Chondrocyte (in vitro differentiated cells): ENCODE measurements at places on chromosomes 1 and 21.

DNA sequence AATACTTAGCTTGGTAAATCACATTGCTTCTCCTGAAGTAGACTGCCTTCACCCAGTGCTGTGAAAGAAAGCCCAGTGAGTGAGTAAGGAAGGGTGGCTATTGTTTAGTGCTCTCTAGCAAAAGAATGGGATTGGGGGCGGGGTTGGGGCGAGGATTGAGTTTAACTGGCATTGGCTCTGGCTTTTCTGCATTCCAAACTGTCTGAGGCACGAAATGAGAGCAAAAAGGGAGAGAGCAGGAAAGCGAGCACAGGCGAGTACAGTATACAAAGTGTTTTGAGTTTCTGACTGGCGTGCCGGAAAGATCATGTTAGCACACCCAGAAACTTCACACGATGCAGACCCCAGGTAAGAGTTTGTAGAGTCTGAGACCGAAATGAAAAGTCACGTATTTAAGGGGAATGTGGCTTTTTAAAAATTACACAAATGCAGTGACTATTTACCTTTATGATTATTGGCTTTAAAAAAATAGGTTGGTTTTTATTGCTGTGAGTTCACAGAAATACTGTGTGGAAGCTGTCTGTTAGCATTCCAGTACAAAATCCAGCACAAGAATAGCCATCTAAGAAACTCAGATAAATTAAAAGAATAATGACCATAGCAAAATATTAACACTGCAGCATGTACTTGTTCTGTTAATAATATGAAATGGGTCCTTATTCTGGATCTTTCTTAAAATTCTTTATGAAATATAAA is 155.4 kb downstream of the CLEC20A start:
- peaks cover 52% of the 10 kb centered on the region for H3K4me1 ChIP-seq
- peak overlapping the region; percentile 86 for H3K27ac ChIP-seq
- H3K27me3 ChIP-seq = no peaks in the 10 kb centered on the region
- DNase-seq = no peak
- H3K36me3 ChIP-seq = no peaks in the 10 kb centered on the region

GRCh38 chr21:37863842-37864241 is 52.4 kb downstream of the KCNJ6 start:
- no peaks in the 10 kb centered on the region for H3K27me3 ChIP-seq
- no peak overlapping the region for H3K4me3 ChIP-seq
- peaks cover 27% of the 10 kb centered on the region for H3K4me1 ChIP-seq

DNA sequence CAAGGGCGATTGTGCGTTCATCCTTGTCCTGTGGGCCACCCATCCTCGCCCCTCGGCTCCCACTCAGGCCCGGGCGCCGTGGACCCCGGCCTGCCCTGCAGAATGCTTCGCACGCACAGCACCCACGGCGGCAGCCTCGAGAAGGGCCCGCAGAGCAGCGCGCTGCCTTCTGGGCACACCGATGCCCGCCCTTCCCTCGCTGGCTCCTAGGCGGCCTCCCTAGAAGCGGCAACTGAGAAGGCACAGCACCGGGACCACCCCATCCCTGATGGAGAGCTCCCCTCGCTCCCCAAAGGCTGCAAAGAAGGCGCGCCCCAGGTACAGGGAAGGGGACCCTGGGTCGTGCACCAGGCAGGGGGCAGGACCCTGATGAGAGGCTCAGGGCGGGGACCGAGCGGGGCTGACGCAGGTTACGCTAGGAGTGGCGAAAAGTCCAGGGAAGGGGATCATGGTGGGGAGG is 971 bp downstream of the CAPZB start:
- peaks cover 66% of the 10 kb centered on the region for H3K4me1 ChIP-seq
- peak overlapping the region; percentile 94 for H3K4me3 ChIP-seq
- DNase-seq = no peak

GRCh38 chr1:155169541-155169940 is 3.6 kb downstream of the KRTCAP2 start:
- H3K36me3 ChIP-seq = peaks cover 13% of the 10 kb centered on the region
- H3K4me3 ChIP-seq = no peak overlapping the region
- peaks cover 39% of the 10 kb centered on the region for H3K4me1 ChIP-seq
- H3K27me3 ChIP-seq = no peaks in the 10 kb centered on the region

DNA sequence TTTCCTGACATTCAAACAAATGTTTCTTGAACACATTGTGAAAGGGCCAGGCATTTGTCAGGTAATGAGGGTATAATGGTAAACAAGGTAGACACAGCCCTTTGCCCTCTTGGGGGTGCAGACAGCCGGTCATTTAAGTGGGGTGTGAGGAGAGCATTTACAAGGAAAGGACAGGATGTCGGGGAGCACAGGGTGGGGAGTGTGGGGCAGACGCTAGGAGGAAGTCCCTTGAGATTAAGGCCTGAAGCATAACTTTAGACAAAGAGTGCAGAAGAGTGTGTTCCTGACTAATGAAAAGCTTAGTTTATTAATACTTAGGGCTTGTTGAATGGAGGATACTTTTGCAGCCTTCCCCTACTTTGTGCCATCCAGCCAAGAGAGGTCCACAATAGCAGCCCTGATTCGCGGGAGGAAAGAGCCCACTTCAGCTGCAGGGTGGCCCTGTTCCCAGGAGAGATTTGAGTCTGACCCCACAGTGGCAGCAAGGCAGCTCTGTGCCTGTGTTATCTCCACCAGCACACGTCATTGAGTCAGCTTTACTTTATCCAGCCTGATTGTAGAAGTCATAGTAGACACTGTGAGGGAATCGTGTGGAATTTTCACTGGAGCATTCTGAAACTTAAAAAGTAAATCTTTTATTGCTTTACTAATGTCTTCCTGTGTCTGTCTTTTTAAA is 35.1 kb downstream of the MPZL1 start:
- H3K4me3 ChIP-seq = no peak overlapping the region
- H3K27me3 ChIP-seq = no peaks in the 10 kb centered on the region
- peak overlapping the region; percentile 50 for H3K27ac ChIP-seq
- no peaks in the 10 kb centered on the region for H3K36me3 ChIP-seq

DNA sequence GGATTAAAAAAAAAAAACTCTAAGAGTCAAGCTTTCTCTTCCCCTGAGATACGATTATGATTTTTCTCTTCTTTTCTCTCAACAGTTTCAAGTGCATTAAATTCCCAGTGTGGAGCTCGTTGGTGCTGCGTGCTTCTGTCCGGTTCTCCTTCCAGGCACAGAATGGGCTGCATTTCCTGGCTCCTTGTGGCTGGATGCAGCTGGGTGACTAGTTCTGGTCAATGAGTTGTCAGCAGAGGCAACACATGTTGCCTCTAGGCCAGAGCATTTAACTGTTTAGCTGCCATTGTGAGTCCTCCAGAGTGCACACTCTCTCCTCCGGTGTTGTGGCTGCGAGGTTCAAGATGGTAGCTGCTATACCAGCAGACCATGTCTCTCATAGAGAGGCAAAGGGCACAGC is 312.9 kb downstream of the RRAGC start:
- peaks cover 18% of the 10 kb centered on the region for H3K4me1 ChIP-seq
- no peak for DNase-seq
- peaks cover 9% of the 10 kb centered on the region for H3K27me3 ChIP-seq
- no peak overlapping the region for H3K27ac ChIP-seq

DNA sequence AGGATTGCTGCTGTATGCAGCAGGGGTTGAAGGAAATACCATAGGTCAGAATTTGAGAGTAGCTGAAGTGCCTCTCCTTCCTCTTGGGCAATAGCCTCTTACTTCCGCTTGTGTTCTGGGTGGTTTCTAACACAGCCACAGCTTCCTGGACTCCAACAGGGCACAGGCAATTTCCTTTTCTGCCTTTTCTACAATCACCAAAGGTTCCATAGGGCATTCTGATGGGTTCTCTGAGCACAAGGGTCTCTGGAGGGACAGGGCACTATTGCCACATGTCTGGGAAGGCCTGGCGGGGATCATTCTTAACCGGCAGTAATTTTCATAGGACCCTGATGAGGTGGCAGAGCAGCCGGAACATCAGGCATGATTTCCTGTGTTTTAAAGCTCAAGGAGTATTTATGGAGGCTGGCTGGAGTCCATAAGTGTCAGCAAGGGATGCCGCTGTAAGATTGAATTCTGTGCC is 5.5 kb upstream of the AGTRAP start:
- H3K4me1 ChIP-seq = peaks cover 22% of the 10 kb centered on the region
- no peaks in the 10 kb centered on the region for H3K27me3 ChIP-seq
- no peak overlapping the region for H3K4me3 ChIP-seq
- no peaks in the 10 kb centered on the region for H3K36me3 ChIP-seq

- peaks cover 2% of the 10 kb centered on the region for H3K36me3 ChIP-seq
- DNase-seq = no peak
- H3K4me3 ChIP-seq = peak overlapping the region; percentile 79
- H3K27me3 ChIP-seq = no peaks in the 10 kb centered on the region
- peak overlapping the region; percentile 93 for H3K27ac ChIP-seq
These were observed 779 bp upstream of the DEGS1 start for GRCh38 chr1:224182057-224182865.

- H3K27ac ChIP-seq = peak overlapping the region; percentile 66
- no peaks in the 10 kb centered on the region for H3K27me3 ChIP-seq
- no peaks in the 10 kb centered on the region for H3K36me3 ChIP-seq
- H3K4me1 ChIP-seq = peaks cover 33% of the 10 kb centered on the region
- no peak overlapping the region for H3K4me3 ChIP-seq
These were observed 47.0 kb upstream of the PALMD start for GRCh38 chr1:99598738-99599411.

- no peak for DNase-seq
- H3K36me3 ChIP-seq = no peaks in the 10 kb centered on the region
- no peak overlapping the region for H3K4me3 ChIP-seq
- no peaks in the 10 kb centered on the region for H3K4me1 ChIP-seq
- H3K27ac ChIP-seq = no peak overlapping the region
- no peaks in the 10 kb centered on the region for H3K27me3 ChIP-seq
These were observed 5.6 kb upstream of the KPRP start for GRCh38 chr1:152752225-152752624.

- peaks cover 50% of the 10 kb centered on the region for H3K27me3 ChIP-seq
- DNase-seq = no peak
- H3K4me3 ChIP-seq = peak within 1 kb of the TSS; percentile 74
- no peaks in the 10 kb centered on the region for H3K36me3 ChIP-seq
- peaks cover 10% of the 10 kb centered on the region for H3K4me1 ChIP-seq
These were observed at the start of gene KCNA2 for GRCh38 chr1:110605901-110606656. TSS of gene KCNA2 (minus strand) at chr1:110606358. CDS start at chr1:110604782, 1,576 bp downstream.

DNA sequence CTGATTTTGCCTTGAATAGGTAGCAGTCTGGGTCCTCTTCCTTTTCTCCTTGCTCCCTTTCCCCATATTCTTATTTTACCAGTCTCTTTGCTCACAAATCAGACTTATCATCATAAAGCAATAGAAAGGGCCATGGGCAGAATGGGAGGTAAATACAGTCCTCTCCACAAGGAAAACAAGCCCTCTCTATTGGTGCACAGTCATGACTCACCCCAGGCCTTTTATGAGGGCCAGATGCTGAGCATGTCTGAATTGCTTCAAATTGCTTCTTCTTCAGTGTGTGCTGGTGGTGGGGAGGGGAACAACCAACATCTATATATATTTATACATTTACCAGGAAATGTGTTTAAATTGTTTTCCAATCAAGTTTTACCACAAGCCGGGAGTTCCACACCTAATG is 75.2 kb downstream of the GFI1 start:
- no peaks in the 10 kb centered on the region for H3K4me1 ChIP-seq
- H3K4me3 ChIP-seq = no peak overlapping the region
- H3K36me3 ChIP-seq = no peaks in the 10 kb centered on the region

GRCh38 chr1:56137521-56138505 is 441.6 kb downstream of the PLPP3 start:
- H3K4me1 ChIP-seq = peaks cover 17% of the 10 kb centered on the region
- no peak for DNase-seq
- peak overlapping the region; percentile 38 for H3K27ac ChIP-seq

GRCh38 chr1:22738522-22738921 is 27.9 kb downstream of the EPHB2 start:
- H3K36me3 ChIP-seq = no peaks in the 10 kb centered on the region
- no peaks in the 10 kb centered on the region for H3K27me3 ChIP-seq
- no peak for DNase-seq
- H3K4me3 ChIP-seq = no peak overlapping the region

- no peaks in the 10 kb centered on the region for H3K27me3 ChIP-seq
- H3K4me3 ChIP-seq = peak overlapping the region; percentile 33
- DNase-seq = peak; percentile 33
- no peaks in the 10 kb centered on the region for H3K36me3 ChIP-seq
- no peak overlapping the region for H3K27ac ChIP-seq
These were observed 32.2 kb upstream of the MED18 start for GRCh38 chr1:28296401-28297261.

DNA sequence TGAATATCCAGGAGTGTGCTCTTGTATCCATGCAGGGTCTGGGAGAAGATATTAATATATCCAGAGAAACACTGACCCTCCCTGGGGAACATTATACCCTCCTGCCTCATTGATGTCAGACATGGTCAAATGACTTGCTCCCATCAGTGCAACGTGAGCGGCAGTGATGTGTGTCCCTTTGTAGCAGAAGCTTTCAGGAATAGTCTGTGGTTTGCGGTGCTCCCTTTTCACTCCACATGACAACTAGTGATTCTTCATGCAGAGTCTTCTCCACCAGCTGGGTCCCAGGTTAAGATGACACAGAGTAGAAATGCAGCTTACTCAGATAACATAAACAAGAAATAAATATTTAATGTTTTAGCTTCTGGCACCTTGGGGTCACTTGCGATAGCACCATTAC is 31.9 kb upstream of the LYPD8 start:
- H3K27ac ChIP-seq = no peak overlapping the region
- H3K27me3 ChIP-seq = peaks cover 13% of the 10 kb centered on the region
- H3K4me3 ChIP-seq = no peak overlapping the region
- DNase-seq = no peak
- no peaks in the 10 kb centered on the region for H3K36me3 ChIP-seq
- no peaks in the 10 kb centered on the region for H3K4me1 ChIP-seq

GRCh38 chr21:37748351-37748750 is 167.9 kb downstream of the KCNJ6 start:
- no peak overlapping the region for H3K27ac ChIP-seq
- no peak for DNase-seq
- H3K4me3 ChIP-seq = no peak overlapping the region
- peaks cover 37% of the 10 kb centered on the region for H3K4me1 ChIP-seq

- no peaks in the 10 kb centered on the region for H3K27me3 ChIP-seq
- DNase-seq = no peak
- H3K4me1 ChIP-seq = peaks cover 47% of the 10 kb centered on the region
- H3K36me3 ChIP-seq = no peaks in the 10 kb centered on the region
- peak overlapping the region; percentile 80 for H3K27ac ChIP-seq
- no peak overlapping the region for H3K4me3 ChIP-seq
These were observed 51.7 kb downstream of the ABCA4 start for GRCh38 chr1:94068999-94069918.

DNA sequence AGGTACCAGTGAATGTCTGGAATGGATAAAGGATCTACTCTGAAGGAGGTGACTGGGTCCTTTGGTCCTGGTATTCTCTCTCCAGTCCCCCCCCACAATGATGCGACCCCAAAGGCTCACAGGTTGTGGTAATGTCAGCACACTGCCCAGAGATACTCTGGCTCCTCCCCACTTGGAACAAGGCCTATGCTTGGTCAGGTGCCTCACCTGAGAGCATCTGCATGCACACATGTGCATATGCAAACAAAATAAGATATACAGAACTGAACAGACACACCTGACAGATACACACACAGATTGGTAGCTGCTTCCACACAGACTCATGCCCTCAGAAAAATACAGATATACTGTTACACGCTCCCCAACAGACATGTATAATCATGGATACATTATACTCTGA is 33.5 kb downstream of the DMAP1 start:
- no peak for DNase-seq
- H3K27me3 ChIP-seq = no peaks in the 10 kb centered on the region
- peaks cover 3% of the 10 kb centered on the region for H3K36me3 ChIP-seq

- no peak overlapping the region for H3K27ac ChIP-seq
- H3K27me3 ChIP-seq = no peaks in the 10 kb centered on the region
- DNase-seq = no peak
- H3K36me3 ChIP-seq = no peaks in the 10 kb centered on the region
These were observed 226.5 kb downstream of the SMYD3 start for GRCh38 chr1:246280551-246280950.
